ENCODE measurements at places on chromosomes 1 and 21.

DNA sequence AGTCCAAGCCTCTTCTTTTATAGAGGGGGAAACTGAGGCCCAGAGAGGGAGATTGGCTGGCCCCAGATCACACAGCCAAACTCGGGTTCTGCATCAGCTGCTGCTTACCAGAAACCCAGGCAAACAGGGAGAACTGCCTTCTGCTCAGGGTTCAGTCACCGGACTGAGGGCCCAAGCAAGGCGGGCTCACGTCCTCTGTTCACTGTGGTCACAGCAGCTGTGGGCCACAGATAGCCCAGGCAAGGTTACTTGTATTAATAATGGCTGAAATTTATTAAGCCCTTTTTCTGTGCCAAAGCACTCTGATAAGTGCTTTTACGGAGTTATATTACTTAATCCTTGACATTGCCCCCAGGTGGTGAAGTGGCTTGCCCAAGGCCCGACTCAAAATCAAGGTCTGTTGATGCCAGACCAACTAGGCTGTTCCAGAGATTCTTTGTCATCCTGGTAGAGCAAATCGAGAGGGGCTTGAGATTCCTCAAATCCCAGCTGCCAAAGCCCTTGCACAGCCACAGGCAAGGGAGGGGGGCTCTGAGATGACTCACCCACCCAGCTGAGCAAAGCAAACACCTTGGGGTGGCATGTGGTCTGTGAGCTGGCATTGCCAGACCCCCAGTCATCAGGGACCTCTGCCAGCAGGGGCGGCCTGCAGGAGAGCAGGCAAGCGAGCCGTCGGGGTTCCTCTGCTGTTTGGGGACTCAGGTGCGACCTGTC, 36.5 kb downstream of the EPHB2 start:
- DNase-seq, result no peak

DNA sequence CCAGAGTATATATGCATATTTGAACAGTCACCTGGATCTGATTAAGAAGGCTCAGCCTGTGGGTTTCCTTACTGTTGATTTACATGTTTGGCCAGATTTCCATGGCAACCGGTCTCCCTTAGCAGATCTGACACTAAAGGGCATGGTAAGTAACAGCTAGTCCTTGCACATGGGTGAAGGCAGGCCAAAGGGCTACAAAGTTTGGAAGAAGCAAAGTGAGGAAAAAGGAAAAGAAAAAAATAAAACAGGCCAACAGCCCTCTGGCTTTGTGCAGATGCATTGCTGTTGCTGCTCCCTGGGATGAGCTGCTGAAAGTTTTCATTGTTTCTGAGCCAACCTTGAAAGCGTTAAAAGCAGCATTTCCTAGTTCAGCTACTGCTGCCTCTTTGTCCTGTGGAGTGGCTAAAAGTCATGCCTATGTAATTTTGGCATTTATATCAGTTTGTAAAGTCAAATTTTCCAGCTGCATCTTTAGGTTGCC, 176.5 kb upstream of the HOOK1 start:
- DNase-seq, result no peak

DNA sequence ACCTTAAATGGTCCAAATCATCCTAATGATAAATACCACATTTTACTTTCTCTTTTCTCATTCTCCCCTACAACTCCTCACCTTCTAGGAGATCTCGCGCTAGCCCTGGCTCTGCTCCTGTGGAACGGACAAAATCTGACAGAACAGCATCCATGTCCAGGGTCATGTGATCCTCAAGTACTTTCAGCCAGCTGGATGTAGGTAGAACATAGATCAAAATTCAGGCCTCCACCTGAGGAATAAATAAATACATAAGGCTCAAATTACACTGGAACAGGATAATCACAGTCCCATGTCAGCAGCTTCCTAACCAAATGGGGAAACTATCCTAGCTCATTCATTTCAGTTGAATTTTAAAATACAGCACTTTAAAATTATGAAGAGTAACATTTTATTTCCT, 33.2 kb downstream of the OTUD7B start:
- DNase-seq, result no peak

DNA sequence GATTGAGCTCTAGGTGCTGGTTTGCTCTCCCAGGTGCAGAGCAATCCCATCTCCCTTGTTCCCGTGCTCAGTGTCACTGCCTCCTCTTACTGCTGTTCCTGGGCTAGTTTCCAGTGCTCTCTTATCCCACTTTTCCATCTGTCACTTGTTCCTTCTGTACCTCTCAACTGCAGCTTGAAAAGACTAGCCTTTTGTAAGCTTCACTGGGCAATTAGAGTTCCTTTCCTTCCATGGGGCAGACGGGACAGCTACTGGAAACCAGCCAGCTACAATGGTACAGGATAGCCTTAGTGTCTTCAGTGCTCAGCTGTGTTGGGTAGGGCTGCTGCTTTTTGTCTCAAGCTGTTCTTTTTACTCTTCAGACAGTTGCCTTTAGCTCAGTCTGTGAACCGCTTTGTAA, 31.6 kb downstream of the AGT start:
- no peak for DNase-seq

- no peak for DNase-seq
Observed at GRCh38 chr1:6360517-6361070, 33.0 kb downstream of the ACOT7 start.

DNA sequence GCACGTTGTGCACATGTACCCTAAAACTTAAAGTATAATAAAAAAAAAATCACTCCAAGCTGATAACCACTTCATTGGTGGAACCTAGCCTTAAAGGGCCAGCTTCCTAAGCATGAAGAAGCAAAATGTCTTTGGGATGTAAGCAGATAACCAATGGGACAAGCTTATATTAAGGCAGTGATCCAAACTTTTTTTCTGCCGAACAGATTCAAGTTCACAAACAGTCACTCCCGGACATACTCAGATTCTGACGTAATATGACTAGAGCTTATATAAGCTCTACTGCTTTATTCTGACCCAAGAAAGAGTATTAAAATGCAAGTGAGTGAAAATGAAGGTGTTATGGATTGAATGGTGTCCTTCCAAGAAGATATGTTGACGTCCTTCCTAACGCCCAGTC, 44.9 kb upstream of the HIVEP3 start:
- no peak for DNase-seq
